ENCODE measurements at places on chromosomes 7 and 10.

DNA sequence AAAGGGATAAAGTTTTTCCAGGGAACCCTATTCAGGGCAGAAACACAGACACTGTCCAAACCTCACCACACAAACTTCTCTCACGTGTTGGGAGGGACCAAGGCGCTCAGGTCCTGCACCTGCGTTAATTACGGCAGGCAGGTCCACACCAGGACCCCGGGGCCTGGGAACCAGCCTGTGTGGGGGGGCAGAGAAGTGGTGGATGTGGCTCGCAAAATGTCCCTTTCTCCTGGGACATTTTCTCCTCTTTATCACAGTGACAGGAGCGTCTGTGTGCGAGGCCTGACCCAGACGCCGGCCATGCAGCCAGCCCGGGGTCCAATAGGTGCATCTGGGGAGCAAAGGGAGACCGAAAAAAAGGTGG lies 73.4 kb upstream of the ZNF722 start:
- DNase-seq, result no peak

- no peak for DNase-seq
Measured at GRCh38 chr10:51675088-51675487, 24.3 kb downstream of the CSTF2T start.

- no peak for DNase-seq
Measured at GRCh38 chr7:141160246-141160860, 86.5 kb downstream of the TMEM178B start.

DNA sequence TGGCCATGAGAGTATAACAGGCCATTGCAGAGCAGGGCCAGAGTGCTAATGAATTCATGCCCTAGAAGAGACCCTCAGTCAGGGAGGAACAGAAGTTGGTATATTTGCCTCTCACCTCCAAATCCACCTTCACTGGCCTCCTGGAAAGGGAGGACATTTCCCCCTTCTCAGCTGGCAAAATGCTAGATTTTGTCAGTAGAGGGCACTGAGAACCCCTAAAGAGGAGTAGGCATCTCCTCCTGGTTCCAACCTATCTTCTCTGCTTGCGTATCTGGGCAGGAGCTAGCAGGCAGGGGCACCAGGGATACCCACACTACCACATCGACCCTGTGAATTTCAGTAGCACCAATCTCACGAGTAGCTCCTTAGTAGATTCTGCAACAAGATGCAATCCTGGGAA lies 79.8 kb upstream of the GHITM start:
- no peak for DNase-seq

GRCh38 chr10:90965720-90966119 lies 44.8 kb upstream of the ANKRD1 start:
- no peak for DNase-seq

- no peak for DNase-seq
Measured at GRCh38 chr10:130233426-130233825, 97.2 kb downstream of the GLRX3 start.

DNA sequence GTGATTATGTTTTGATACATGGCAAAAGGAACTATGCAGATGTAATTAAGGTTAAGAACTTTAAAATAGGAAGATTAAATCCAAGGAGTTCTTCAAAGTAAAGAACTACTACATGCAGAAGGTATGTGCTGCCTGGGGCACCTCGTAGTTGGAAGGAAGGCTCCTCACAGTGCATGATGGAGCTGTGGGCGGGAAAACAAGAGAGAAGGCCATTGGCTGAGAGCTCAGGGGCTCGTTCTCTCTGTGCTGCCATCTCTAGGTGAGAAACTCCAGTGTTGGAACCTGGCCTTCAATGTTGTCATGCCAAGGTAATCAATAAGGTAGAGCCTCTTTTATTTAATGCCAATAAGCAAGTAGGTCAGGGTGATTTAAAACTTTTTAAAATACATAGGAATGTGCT lies 391.4 kb upstream of the ETV1 start:
- no peak for DNase-seq

DNA sequence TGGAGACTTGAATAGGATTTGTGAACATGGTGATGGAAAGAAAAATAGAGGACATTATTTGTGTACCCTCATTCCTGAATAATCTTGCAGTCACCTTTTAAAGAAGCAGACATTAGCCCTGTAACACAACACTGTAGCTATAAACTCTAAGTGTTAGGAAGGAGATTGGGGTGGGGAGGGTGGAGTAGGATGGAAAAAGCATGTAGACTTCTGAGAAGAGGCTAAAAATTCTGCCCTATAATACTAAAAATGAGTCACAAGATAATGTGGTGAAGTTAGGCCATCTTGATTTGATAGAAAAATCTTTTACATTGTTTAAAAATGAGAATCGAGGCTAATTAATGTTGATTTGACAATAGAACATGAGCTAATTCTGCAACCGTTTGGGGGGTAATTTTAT lies 128.8 kb downstream of the LCOR start:
- DNase-seq, result no peak

DNA sequence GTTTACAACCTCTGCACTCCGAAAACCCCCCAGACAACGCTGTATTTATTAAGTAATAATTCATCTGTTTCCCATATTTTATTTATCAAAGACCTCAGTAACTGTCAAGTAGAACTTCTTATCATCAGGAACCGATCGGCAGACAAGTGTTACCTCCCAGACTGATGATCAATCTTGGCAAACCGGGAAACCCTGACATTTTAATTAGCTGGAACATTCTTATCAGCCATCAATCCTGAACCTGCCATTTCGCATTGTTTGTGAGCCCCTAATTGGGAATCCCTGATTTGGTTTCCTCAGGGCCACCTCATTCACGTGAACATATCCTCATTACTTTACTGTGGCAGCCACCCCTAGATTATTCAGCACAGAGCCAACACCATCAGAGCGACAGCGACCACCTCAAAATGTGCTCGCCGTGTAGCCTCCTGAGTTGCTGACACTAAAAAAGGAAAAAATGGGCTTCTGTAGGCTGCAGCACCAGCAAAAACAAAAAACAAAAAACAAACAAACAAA lies 93.6 kb upstream of the SDK1 start:
- DNase-seq, result no peak

DNA sequence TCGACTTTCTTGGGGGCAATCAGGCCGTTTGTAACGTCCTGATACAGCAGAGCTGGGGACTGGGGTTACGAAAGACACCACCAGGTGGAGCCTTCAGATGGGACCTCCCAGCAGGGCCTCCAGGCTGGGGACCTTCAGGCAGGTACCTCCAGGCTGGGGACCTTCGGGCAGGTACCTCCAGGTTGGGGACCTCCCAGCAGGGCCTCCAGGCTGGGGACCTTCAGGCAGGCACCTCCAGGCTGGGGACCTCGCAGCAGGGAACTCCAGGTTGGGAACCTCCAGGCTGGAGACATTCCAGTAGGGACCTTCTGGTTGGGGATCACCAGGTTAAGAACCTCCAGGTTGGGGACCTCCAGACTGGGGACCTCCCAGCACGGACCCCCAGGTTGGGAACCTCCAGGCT lies 23.5 kb upstream of the GPR146 start:
- DNase-seq, result no peak

DNA sequence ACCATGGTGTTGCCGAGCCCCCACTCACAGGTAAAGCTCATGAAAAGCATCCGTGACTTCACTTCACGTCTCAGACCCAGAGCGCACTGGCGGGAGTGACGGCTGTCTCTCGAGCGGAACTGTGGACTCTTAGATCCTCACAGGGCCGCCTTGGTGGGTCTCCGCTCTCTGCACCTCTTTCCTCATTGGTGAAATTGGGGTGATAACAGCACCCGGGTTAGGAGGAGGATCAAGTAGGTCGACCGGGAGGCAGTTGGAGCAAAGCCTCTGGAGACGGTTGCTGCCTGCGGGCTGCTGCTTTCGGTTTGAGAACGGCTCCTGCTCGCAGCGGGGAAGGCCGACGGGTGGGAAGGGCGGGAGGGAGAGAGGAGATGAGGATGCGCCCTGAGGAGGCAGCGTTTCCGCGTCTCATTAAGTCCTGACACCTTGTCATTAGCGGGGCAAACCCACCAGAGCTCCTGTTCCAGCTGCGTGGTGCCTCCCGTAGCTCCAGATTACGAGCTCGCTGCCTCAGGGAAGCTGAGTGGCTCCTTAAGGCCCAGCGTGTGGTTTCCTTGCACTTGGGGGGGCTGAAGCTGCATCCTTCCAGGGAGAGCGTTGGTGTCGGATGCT lies 51.9 kb upstream of the CFAP46 start:
- DNase-seq, result no peak

DNA sequence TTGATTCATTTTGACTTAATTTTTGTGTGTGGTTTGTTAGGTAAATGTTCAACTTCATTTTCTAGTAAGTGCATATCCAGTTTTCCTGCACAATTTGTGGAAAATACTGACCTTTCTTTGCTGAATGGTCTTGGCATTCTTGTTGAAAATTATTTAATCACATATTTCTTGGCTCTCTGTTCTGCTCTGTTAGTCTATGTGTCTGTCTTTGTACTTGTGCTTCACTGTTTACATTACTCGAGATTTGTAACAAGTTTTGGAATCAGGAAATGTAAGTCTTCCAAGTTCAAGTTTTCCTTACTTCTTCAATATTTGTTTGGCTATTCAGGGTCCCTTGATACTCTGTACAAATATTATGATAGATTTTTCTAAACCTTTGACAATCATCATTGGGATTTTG lies 838.2 kb upstream of the POM121L12 start:
- DNase-seq, result no peak

- DNase-seq, result no peak
Measured at GRCh38 chr7:22860337-22860736, 37.7 kb upstream of the TOMM7 start.

GRCh38 chr7:156725073-156725472 lies 84.5 kb downstream of the RNF32 start:
- DNase-seq, result no peak

DNA sequence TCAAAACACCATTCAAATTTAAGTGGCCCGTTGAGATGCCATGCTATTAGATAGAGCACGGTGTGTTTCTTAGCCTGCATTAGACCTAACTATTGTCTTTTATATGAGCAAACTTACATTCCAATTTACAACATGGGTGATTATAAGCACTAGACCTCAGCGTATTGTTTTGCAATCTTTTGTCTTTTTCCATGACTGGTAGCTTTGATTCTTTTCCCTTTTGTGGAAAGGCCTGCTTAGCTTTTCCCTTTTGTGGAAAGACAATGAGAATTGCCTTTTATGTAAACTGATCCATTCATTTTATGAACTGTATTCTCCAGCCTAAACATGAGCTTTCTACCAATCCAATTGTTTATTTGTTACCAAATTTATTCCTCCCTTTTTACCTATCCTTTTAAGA lies 823.1 kb downstream of the CCSER2 start:
- DNase-seq, result no peak

DNA sequence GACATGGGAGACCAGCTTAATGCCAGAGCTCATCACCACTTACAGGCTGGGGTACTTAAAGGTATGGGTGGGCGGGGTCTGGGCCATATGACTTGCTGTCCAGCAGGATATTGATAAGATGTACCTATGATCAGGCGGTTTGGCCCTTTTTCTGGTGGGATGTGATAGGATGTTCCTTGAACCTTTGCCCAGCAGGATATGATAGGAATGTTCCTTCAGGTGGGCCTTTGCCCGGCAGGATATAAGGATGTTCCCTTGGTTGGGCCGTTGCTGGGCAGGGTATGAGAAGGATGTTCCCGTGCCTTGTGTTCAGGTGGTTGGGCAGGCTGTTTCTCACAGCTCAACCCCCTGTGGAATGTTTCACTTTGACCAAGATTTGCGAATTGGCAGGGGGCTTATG lies 187.2 kb upstream of the CXCL12 start:
- DNase-seq, result no peak

GRCh38 chr10:13945390-13946208 lies 358.8 kb downstream of the PRPF18 start:
- no peak for DNase-seq

GRCh38 chr10:44436240-44436639 lies 51.3 kb upstream of the CXCL12 start:
- no peak for DNase-seq

DNA sequence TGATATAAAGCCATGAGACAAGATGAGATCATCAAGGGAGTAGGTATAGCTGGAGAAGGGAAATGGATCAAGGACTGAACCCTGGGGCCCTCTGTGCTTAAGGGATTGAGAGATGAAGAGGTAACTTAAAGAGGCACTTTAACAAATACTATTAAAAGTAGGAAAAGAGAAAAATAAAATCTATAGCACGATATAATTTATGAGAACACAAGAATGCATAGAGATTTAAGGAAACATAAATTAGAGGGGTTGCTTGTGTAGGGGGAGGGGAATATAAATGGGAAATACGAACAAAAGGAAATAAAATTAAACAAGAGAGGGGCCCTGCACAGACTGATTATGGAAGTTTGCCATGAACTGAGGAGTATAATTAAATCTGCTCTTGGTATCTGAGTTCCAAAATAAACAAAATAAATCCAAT lies 15.6 kb upstream of the LRRC17 start:
- no peak for DNase-seq

GRCh38 chr10:50512743-50513416 lies 110.9 kb downstream of the SGMS1 start:
- no peak for DNase-seq

DNA sequence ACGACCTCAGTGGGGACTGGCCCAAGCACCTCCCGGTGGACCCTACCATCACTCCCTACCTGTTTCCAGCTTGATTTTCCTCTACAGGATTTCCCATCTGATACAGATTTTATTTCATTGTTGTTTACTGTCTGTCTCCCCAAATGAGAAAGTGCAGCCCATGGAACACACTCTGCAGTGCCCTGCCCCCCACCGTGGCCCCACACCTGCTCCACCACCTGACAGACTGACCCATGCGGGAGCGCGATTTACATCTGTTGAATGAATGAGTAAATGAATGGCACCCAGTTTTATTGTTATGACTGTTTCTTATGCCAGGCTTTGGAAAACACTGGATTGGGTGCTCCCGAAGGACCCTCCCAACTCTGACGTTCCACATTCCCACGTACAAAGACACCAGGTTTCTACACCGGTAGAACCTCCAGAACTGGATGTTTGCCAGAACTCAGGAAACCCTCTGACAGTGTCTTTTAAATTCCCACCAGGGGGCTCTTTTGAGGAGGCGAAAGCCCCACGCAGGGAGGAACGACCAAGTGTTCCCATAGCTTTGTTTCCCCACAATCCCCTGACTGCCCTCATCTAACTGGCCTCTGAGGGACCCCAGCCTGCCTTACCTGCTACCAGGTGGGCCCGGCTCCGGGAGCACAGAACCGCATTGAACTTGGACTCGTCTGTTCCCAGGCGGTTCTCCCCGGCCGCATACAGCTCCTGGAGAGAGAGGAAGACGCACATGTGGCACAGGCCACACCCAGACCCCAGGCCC lies 29.0 kb downstream of the PLAC9 start:
- DNase-seq, result no peak

DNA sequence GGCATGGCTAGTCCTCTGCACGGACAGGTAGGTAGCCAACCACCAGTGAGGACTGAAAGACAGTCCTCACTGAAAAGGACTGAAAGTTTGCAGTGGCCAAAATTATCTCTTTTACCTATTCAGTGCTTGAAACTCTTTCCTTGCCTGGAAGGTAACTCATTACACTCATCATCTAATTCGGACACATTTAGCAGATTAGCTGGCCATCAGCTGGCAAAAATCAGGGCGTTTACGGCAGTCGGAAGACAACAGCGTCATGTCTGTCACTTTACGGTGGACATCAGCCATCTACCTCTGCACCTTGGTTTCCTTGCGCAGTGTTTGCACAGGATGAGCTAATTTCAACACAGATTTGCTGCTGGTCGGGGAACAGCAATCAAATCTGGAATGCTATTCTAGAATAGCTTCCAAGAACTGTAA lies 740 bp downstream of the ANXA7 start:
- DNase-seq, result no peak

Data from mammary epithelial cell (primary cell).